Stimulated activated CD8-positive, alpha-beta memory T cell treated with anti-CD3 and anti-CD28 coated beads, Interleukin-7, amount 100 ng/mL, for 1 hour (primary cell): ENCODE measurements at places on chromosomes 1 and 21.

GRCh38 chr1:201676197-201676596 lies 137.3 kb downstream of the NAV1 start:
- no peak for DNase-seq

- DNase-seq = no peak
Observed at GRCh38 chr1:214762902-214763301, 159.9 kb downstream of the CENPF start.

- no peak for DNase-seq
Observed at GRCh38 chr1:91650764-91651163, 150.1 kb downstream of the CDC7 start.

- DNase-seq = no peak
Observed at GRCh38 chr1:9284061-9284460, 8.6 kb upstream of the SPSB1 start.

DNA sequence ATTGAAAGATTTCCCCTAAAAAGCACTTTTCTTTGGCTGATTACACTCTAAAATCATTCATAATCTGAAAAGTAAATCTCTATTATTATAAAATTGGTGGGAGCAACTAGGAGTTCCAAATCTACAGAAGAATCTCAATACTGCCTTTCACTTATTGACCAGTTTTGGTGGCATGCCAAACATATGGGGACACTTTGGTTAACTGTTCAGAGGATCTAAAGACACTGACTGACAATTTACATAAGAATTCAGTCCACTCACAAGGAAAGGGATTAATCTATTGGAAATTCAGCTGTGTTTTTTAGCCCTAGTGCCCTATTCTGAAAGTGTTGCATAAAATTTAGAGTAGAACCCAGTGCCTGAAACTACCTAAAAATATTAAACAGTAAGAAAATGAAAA lies 113.6 kb downstream of the LRRC40 start:
- no peak for DNase-seq

GRCh38 chr1:231940116-231940515 lies 313.5 kb downstream of the DISC1 start:
- no peak for DNase-seq

- DNase-seq = no peak
Observed at GRCh38 chr1:184693011-184693410, 61.6 kb downstream of the EDEM3 start.

DNA sequence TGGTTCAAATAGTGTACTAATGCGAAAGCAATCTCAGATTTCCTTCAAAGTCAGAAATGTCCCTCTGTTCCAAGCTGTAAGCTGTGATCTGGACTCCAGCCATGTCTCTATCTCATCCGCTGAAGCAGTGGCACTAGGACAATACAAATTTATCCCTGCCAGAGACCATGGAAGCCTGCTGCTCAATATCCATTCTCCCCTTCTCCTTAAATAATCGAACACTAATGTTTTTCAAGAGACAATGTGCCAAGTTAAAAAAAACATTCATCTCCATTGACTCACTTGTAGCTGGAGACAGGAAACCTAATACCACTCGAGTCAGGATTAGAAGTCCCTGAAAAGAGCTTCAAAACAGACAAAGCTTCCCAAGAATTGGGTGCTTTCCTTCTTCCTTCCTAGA lies 38.5 kb upstream of the PGBD5 start:
- DNase-seq = no peak

GRCh38 chr21:31326522-31327242 lies 17.4 kb downstream of the TIAM1 start:
- no peak for DNase-seq

DNA sequence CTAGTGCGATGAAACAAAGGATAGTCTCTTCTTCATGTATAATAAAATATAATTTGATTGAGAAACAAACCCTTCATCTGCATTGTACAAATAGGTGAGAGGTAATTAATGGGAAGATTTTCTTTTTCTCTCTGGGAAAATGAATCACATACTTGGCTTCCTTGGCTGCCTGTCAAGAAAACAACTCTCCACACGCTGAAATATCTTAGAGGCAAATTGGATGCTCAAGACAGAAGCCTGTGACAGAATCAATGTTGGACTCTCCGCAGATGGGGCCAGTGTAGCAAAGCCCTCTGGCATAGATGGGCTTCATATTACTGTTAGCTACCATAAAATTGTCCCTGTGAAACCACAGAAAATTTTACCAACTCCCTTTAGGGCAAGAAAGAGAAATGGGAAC lies 186.6 kb downstream of the GRIK1 start:
- DNase-seq = no peak

DNA sequence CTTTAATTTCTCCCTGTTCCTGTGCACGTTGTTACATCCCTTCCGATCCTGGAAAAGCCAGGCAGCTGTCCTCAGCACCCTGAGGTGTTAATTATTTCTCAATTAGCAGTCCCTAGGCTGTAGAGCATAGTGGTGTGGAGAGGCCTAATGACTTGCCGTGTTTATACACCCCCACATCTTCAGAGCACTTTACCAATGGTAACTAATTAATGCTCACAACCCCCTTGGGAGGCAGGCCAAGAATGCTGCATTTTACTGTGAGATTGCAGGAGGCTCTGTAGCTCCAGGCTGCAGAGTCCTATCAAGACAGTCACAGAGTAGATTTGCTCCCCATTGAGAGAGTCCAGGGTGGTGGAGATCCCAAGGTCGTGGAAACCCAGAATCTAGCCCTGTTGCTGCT lies 2.4 kb upstream of the PARS2 start:
- DNase-seq = no peak

DNA sequence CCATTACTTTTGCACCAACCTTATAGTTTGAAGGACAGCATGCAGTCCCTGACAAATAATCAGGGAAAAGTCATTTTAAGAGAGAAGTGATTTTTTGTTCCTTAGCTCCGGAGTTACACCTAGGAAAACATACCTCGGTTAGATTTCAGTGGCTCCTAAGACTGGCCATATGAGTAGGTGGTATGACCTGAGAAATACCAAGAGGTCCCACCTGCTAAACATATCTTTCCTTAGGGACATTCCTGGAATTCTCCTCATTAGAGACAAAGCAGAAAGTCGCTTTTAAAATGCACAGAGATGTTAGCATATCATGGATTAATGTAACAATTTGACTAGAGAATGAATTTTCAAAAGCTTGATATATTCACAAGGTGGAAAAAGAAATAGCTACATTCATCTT lies 84.2 kb upstream of the RNPC3 start:
- DNase-seq = no peak

GRCh38 chr1:209618756-209619420 lies 33.3 kb downstream of the LAMB3 start:
- no peak for DNase-seq

- DNase-seq = peak; percentile 35
Observed at GRCh38 chr1:50969611-50970508, at the start of gene CDKN2C. Gene CDKN2C, plus strand, starts transcription at chr1:50970245. Its CDS starts 124 bp downstream, at chr1:50970369.

- DNase-seq = no peak
Observed at GRCh38 chr1:9315411-9316079, 22.9 kb downstream of the SPSB1 start.

DNA sequence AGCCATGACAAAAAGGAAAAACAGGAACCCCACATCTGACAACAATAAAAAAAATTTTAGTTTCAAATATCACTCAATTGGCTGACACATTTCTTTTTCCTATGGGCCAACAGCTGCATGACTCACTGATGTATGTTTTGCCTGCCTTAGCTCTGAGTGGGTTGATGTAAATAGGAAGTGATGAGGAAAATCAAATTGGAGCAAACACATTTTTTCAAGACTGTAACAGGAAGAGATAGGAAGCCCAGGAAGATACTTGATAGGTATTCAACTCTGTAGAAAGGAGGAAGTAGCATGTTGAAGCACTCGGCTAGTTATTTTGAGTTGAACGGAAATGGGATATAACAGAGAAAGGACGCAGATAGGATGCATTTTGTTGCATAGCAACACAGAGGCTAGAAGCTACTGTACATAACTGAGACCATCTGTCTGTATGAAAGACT lies 168.0 kb upstream of the NR5A2 start:
- DNase-seq = no peak

GRCh38 chr21:42155045-42155855 lies 63.7 kb upstream of the ABCG1 start:
- no peak for DNase-seq

DNA sequence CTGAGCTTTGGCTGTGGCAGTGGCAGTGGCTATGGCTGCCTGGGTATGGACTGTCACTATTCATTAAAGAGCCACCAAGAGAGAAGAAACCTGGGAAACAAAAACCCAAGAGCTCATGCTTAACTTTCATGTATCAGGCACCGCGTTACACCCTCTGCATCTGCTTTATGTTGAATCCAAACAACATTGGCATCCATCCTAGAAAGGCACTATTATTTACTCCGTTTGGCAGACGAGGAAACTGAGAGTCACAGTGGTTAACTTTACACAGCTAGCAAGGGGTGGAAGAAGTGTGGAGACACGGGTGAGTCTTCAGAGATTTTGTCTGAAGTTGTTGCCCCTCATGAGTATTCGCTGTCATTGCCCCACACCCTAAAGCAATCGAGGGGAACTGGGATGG lies 63.8 kb downstream of the PLXNA2 start:
- DNase-seq = no peak

DNA sequence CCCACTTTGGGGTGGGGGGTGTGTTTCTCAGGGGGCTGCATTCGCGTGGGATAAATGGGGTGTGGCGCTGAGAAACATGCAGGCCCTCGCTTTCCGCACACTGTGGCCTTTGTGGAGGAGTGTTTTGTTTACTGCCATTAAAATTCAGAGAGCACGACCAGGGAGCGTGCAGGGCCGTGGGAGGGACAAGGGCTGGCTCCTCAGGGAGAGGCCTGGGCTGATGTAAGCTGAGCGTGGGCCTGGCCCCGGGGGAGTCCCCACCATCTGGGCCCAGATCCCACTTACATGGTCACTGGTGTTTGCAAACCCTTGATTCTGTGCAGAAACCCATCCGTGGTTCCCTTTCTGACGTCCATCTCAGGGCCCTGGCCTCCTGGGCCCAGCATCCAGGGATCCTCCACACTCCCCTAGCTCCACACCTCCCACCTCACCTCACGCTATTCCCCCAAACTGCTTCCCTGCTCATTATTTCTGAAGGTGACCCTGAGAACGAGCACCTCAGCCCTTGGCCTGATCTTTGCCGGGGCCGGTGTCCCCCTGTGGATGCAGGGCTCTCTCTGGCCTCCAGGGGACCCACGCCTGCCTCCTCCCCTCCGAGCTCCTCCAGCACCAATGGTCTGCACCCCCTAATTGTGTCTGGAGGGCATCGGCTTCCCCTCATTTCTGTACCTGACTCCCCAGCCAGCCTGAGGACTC lies 92.5 kb upstream of the SIM2 start:
- DNase-seq = no peak

DNA sequence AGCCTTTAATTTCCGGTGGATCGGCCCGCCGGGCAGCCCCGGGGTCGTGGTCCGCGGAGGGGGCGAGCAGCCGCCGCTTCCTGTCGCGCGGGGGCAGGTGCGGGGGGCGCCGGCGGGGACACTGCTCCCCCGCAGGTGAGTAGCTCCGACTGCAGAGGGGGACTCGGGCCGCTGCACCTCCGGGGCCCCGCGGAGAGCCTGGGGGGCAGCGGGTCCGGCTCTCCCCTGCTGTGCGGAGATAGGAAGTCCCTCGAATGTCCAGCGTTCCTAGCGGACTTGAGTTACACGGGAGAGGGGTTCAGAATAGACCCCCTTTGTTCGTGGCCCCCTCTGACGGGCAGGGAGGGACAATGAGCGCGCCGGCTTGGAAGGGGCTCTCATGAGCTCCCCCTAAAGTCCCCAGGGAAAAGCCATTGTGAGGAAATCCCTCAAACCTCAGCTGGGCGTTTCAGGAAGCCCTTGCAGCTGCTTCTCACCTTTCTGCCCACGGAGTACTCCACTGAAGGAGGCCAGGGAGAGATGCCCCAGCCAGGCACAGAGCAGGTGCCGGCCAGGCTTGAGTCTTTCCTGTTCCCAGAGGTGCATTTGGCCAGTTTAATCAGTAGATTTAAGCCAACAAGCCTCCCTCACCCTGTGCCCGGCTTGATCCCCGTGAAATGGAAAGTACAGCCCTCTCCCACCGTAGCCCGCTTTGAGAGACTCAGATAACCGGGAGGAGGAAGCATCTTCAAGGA lies 925 bp downstream of the PDE9A start:
- no peak for DNase-seq

GRCh38 chr21:25080141-25080540 lies 527.1 kb downstream of the MRPL39 start:
- no peak for DNase-seq

DNA sequence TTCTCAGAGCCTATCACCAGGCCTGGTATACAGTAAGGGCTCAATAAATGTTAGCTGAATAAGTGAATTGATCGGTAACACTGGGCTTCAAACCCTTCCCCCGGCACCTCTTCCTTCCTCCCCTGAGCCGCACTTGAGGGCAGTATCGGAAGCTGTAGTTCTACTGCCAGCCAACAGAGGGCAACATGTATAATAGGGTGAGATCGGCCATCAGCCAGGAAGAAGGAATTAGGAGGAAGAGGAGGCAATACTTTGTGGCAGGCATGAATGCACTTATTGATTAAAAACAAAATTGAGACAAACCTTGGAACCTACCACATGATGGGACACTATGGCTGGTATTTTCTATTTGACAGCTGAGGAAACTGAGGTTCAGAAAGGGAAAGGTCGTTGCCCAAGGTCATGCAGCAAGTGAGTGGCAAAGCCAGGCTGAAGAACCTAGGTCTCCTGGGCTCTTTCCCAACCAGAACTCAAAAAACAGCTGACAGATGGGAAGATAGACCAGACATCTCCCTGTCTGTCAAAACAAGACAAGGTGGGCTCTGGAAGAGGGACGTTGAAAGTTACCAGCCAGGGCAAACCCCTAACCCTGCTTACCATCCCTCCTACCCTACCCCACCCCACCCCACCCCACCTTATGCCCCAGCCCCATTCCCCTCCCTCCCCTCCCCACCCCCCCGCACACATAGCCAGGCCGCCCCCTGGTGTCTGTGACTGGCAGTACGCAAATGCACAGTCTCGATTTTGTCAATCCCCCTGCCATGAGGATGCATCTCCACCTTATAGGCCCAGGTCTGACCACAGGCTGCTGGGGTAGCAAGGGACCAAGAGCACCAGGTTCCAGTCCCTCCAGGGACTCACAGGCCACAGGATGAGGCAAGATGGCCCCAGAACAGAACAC lies 107.3 kb upstream of the RUNX3 start:
- peak; percentile 53 for DNase-seq
